AG04449 (cell line): ENCODE measurements at places on chromosomes 1 and 21.

DNA sequence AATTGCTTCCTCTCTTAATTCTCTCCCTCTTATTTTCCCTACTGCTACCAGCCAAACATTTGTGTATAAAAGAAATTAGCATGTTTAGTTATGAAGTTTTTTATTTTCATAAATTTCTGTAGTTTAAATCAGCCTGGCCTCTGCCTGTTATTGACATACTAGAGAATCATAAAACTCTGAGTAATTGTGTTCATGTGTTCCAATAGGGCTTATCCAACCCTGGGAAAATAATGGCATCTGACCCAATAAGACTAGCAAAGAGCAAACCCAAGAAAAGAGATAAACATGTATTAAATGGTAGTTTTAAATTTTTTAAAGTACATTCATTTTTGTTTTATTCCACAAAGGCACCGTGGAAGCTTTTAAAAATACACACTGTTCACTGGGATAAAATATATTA, 404.3 kb downstream of the HLX start:
- no peak for DNase-seq

DNA sequence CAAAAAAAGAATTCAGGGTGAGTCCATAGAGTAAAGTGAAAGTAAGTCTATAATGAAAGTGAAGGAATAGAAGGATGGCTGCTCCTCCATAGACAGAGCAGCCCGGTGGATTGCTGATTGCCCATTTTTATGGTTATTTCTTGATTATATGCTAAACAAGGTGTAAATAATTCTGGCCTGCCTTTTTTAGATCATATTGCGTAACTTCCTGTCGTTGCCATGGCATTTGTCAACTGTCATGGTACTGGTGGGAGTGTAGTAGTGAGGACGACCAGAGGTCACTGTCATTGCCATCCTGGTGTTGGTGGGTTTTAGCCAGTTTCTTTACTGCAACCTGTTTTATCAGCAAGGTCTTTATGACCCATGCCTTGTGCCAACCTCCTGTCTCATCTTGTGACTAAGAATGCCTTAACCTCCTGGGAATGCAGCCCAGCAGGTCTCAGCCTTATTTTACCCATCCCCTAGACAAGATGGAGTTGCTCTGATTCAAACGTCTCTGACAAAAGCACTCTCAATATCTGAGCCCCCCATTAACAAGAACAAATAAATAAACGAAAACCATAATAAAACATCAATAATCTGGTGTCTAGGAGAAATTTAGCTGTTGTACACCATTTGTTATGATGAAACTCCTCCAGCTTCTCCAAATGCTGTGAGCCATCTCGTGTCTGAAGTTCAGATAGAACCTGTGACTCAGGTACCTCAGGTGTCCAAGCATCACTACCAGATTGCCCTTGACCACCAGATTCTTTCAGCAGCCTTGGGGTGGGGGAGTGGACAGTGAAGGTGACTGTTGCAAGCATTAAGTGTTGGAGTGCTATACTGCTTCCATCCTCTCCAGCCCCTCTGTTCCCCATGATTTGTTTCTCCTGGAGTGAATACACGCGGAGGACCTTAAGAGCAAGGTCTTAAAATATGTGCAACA, 36.0 kb downstream of the EBNA1BP2 start:
- DNase-seq: no peak

DNA sequence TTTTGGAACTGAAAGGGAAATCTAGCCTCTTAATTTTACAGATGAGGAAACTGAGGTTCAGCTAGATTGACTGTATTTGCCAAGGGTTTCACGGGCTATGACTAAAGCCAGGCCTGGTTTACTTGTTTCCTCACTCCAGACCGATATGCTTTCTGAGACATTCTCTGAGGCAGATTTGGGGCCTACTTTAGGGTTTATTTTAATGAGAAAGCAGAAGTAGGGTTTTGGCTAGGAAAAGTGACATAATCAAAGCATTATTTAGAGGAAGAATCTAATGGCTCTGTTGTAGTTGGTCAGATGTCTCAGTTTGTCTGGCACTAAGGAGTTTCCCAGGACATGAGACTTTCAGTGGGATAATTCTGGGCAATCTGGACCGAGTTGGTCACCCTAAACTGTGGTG, 1.5 kb upstream of the RPTN start:
- no peak for DNase-seq

DNA sequence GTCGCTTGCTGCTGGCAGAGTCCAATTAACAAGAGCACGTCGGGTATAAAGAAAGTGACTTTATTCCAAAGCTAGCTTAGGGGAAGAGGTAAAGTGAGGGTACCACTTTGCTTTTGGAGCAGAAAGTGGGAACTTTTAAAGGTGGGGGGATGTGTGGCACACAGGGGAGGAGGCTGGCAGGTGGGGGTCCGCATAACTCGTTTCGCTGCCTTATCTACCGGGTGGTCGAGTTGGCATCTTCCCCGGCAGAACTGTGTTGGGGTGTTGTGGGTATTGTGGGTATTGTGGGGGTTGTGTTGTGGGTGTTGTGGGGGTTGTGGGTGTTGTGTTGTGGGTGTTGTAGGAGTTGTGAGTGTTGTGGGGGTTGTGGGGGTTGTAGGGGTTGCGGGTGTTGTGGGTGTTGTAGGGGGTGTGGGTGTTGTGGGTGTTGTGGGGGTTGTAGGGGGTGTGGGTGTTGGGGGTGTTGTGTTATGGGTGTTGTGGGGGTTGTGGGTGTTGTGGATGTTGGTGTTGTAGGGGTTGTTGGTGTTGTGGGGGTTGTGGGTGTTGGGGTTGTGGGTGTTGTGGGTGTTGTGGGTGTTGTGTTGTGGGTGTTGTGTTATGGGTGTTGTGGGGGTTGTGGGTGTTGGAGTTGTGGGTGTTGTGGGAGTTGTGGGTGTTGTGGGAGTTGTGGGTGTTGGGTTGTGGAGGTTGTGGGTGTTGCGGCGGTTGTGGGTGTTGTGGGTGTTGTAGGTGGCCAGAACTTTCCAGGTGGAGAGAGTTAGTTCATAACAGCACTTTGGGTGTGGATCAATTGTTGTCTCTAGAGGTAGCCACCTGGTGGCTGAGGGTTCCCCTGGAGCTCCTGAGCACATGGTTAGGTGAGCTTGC, 52.7 kb downstream of the AGPAT3 start:
- no peak for DNase-seq

DNA sequence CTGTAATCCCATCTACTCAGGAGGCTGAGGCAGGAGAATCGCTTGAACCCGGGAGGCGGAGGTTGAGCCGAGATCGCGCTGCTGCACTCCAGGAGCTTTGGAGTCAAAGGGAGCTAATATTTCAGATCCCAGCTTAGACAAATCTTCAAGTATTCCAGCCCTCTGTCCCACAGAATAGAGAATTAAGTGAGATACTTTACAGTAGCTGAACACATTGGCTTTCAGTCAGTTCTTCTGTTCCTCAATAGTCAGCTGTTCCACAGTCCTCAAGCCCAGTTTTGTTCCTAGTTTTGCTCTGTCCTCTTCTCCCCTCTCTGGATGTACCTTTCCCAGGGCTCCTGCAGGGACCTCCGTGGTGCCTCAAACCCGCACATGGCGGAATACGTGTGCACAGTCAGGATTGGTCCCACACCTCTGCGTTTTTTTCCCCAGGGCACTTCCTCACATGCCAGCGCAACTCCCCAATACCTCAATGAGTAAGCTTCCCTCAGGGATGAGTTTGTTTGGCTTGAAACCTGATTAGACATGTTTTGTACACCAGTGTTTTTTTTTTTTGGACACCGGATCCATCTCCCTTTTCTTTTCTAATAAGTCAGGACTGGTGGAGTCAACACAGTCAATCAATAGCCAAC, 1.2 kb downstream of the MFN2 start:
- no peak for DNase-seq
